SK-N-DZ (cell line): ENCODE measurements at places on chromosomes 2 and 18.
A peak's percentile ranks its signal among the peaks of the same experiment; 100 is the strongest.

- no peak for DNase-seq
Observed at GRCh38 chr2:218983934-218984238, 1.1 kb downstream of the FEV start.

- peak; percentile 84 for DNase-seq
Observed at GRCh38 chr2:44975571-44976450, 33.4 kb downstream of the SIX2 start.

GRCh38 chr18:35077937-35078336, 36.7 kb downstream of the MAPRE2 start:
- no peak for DNase-seq

- DNase-seq, result no peak
Observed at GRCh38 chr2:16093639-16094529, 153.5 kb downstream of the MYCN start.

GRCh38 chr2:138767101-138767500, 13.1 kb downstream of the NXPH2 start:
- DNase-seq, result no peak

DNA sequence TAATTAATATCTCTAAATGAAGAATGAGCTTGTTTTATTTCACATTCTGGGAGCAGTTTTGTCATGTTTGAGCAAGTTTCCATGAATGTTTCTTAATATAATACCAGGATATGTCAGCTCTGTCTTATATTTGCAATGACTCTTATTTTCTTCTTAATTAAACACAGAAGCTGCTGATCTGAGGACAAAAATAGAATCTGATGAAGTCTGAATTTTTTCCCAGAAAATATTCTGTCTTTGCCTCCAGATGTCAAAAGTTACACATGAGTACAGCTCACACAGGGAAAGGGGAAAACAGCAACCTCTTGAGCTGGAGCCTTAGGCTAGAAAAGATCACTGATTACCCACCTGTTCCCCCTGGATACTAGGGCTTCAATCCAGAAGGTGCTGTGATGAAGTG, 606.6 kb upstream of the SYT4 start:
- DNase-seq, result no peak

DNA sequence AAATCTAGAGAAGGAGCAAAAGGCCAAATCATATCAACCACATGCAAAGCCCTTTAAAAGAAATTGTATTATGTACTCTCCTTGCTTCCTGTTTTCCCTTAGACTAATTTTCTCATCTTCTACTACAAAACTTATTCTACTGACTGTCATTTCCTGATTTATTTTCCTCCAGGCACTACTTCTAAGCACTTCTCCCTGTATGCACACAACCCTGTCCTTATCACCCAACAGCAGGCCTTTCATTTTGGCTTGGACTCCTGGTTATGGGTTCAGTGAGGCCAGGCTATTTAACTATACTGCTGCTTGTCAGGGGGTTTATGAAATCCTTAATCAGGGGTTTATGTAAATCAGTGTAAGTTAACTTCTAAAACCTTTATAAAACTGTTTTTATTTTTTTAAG, 205.1 kb upstream of the FAM98A start:
- DNase-seq, result no peak

GRCh38 chr18:51623653-51624052, 426.2 kb upstream of the MEX3C start:
- no peak for DNase-seq

DNA sequence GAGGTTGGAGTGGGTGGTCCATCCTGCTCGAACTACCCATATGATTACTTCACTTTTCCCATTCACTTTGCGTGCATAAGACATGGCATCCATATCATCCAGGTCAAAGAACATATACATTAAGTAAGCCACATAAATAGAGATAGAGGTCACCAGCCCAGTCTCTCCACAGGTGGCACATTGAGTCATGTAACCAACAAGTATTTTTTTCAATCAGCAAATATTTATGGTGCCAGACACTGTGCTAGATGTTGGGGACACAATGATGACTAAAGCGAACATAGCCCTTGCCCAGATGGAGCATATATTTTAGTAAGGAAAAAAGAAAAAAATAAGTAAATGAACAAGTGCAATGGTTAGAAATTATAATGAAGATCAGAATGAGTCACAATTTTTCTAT, 83.6 kb upstream of the LCLAT1 start:
- DNase-seq, result no peak

DNA sequence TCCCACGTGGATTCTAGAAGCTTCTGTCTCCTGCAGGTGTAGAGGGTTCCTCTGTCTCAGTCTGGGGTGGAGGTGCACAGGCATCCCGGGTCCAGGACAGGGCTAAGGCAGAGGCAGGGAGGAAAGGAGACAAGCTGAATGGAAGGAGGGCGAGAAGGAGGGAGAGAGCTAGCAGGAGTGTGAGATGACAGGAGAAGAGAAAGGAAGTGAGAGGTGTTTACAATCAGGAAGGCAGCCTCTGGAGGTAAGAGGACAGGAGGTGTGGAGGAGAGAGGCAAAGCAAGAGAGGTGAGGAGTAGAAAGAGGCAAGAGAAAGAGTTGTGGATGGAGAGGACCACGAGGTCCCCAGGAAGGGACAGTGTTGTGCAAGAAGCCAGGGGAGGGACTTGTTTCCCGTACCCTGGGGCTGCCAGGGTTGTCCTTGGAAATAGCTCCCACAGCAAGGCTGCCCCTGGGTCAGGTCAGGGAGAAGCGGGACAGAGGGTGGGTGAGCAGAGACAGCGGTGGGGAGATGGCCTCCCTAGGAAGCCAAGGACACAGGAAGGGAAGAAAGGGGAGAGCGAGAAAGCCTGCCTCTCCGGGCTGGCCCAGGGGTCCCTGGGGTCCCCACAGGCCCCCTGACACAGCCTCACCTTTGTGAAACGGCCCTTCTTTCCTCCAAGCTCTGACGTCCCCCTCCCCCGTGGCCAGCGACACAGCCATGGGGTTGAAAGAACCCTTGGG, 136.9 kb downstream of the CYP26B1 start:
- DNase-seq, result no peak

GRCh38 chr2:28997847-28998735, 17.0 kb downstream of the TOGARAM2 start:
- no peak for DNase-seq

DNA sequence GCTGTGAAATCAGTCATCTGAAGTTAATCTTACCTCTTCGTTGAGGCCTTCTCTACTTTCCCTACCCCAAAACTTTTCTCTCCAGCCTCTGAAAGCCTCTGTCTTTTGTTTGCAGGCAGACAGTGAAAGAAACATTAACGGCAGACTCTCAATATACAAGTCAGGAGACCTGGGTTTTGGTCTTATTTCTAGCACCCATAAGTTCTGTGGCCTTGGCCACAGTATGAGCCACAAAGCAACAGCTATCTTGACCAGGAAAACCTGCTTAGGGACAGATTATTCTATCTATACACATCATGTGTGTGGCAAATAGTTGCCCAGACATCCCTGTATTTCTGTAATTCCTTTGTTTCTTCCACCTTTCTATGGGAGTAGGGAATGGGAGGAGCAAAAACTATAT, 318.3 kb downstream of the AGPS start:
- no peak for DNase-seq

DNA sequence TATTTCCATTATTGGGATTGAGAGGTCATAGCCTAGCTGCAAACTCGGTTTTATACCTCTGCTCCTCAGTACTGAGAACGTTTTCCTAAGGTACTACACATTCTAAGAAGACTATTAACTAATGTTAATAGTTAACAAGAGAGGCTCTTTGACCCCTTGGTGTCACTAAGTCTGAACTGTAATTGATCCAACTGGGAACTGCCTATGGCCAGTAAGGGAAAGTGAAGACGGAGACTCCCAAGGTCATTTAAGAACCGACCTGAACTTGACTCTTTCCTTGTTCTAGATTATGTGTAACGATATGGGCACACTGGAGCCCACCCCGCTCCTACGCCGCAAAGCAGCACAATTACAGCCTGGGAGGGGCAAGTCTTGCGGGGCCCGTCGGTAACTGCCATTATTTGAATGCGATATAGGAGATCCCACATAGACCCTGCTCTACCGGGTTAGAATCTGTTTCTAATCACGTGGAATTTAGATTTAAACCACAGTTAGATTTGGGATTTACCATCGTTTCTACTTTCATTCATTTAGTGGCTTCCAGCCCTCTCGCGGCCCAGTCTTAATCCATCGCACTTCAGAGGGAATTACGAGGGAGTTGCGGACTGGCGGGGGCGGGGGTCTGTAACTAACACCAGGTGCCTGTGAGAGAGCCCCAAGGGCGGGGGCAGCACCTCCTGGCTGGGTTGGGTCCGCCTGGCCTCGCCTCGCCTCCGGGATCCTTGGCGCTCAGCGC, 84.1 kb upstream of the EPB41L3 start:
- no peak for DNase-seq

DNA sequence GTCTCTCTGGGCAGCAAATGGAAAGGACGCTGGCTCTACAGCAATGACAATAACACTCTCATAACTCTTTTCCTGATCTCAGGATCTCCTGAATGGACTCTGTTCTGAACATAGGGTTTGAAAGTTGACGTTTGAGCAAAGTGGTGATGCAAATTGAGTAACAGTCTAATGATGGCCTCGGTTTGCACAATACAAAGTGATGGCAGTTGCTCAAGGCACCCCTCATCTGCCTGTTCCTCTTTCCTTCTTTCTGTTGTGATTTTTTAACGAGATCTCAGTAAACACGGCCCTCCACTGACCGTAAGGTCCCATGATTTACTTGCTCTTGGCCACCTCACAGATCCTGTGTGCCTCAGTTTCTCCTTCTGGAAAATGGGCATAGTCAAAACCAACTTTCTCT, 303.6 kb downstream of the SLC8A1 start:
- DNase-seq, result no peak

GRCh38 chr2:13515254-13515653, 798.5 kb downstream of the TRIB2 start:
- DNase-seq, result no peak

DNA sequence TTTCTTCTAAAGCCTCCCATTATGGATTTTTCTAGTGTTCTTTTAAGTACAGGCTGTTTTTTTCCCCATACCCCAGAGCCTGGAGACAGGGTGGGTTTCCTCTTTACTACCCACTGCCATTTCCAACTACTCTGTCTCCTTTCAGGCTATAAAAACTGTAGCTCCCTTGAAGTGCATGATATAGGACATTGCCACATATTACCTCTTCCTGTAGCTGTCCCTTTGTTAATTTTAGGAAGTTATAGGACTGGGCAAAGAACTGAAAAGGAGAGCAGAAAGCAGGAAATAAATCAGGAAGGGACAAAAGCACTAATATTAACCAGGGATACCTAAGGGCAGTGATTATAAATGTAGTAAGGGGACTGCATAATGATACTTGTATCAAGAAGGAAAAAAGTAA, 54.1 kb downstream of the VIL1 start:
- DNase-seq, result no peak

DNA sequence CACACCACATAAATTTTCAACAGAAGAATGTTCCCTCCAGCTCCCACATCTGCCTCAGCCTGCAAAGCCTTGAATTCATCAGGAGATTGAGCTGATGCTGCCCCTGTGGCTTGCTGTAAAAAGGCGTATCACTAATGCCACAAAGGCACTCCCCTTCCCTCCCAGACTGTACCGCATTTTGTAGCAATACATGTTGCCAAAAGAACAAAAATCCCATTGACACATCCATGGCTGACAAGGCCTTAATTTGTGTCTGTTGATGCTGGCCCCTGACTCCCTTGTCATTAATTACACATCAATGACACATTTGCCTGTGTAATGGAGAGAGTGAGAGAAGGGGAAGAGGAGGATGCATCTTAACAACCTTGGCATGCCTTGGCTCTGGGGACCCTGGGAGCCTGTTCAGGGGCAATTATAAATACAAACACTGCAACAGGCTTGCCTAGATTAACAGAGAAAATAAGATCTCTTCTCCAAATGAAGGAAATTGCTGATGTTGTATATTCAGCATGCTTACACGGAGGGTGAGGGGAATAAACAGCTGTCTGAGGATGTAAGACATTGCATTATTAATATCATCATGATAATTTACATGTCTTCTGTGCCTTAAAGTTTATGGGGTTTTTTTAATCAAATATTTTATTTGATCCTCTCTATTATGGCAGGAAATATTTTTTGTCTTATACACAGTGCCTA, 264.0 kb downstream of the SUCLG1 start:
- DNase-seq, result no peak

- no peak for DNase-seq
Observed at GRCh38 chr2:153311432-153311831, 167.1 kb downstream of the RPRM start.

DNA sequence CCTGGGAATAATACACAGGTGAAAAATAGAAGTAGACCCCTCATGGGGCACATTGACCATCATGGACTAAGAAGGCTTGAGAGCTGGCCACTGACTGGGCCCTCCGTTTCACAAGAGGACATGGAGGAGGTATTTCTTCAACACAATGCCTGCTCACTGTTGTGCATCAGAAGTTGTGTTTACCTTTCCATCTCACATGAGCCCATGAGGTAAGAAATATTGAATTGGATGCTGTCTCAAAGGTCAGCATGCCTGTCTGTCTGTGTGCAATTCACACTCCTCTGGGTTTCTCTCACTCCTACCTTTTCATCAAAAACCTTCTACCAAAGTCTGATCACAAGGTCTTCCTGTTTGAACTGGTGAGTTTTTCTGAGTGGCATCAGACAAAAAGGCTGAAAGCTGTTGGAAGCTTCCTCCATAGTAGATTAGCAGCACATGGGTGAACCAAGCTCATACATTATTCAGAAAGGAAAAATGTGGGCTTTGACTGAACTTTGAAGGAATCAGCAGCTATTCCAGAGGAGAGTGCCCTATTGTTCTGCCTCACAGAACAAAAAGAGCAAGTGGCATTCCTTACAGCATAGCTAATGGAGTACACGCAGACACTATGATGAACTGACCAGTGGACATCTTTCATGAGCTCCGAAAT, 143.2 kb upstream of the RND3 start:
- no peak for DNase-seq

- DNase-seq, result peak; percentile 96
Observed at GRCh38 chr2:45930396-45930792, 278.9 kb downstream of the PRKCE start.

DNA sequence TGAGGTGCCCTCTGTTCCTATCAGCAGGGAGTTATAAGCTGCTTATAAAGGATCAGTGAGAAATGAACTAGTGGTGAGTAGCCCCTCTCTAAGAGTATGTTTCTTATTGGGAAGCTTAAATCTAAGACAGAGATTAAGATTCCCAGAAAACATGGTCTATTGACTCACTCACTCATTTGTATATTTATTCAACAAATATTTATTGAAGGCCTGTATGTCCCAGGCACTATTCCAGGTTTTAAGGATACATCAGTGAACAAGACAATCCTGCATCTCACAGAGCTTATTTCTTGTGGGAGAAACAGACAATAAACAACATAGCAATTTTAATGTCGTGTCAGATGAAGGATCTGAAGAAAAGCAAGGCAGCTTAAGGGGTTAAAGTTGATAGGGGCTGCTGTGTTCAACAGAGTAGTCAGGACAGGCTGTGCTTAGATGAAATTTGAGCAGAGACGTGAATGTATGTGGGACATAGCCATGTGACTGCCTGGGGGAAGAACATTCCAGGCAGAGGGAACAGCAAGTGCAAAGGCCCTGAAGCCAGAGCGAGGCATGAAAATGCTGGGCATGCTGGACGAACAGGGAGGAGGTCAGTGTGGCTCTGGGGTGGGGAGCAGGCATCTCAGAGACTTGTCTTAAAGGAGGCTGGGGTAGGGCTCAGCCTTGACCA, 14.8 kb upstream of the PSD4 start:
- DNase-seq, result no peak
